Amniotic stem cell (primary cell): ENCODE measurements at places on chromosomes 5 and 9.

GRCh38 chr9:22240619-22241018, 206.0 kb upstream of the DMRTA1 start:
- DNase-seq, result no peak

GRCh38 chr9:125991886-125992529, 244.8 kb downstream of the PBX3 start:
- no peak for DNase-seq

DNA sequence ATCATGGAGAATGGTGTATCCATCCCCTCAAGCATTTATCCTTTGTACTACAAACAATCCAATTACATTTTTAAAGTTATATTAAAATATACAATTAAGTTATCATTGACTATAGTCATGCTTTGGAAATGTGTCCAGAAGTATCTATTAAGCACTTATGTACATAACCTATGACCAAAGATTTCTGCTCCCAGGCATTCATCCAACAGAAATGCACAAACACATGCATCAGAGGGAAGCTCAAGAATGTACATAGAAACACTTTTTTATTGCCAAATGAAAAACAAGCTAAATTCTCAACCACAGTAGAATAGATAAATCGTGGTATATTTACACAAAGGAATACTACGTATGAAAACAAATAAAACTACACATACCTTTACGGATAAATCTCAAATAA, 700.5 kb upstream of the ZNF608 start:
- DNase-seq, result no peak

DNA sequence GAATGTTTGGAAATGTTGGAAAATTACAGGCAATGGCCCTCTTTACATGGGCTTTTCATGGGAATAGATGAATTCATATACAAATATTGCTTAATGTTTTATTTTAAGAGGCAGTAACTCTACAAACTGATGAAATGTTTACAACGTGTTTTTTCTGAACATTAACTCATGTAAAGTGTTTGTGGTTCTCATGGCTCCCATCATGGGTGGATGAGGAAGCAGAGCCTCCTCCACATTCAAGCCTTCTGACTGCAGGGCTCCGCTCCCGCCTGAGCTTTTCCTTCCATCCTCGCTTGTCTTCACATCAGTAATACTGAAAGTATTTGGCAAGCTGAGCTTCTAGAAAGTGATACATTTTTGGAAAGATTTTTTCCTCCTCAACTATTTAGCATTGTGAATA, 204.2 kb downstream of the ARHGAP26 start:
- DNase-seq, result no peak

DNA sequence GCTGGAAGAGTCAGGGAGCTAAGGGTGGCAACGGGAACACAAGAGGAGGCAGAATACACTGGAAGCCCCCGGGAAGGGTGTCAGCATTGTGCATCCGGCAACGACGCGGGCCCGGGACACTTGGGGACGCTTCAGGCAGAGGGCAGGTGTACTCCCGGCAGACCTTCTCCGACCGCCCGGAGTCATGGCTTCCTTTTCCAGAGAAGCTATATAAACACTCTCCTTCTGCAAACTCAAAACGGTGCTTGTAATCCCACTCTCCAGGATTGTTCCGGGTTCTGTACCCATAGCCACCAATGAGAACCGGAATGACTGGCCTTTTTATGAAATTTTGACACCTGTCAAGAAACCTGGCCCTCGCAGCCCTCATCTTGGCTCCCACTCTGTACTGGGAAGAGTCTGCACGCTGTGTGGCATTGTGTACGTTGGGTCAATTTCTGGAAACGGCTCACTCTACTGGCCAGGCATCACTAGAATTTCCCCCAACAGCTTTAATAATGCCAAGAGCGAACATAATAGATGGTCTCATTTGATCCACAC, 462 bp upstream of the MCC start:
- no peak for DNase-seq

DNA sequence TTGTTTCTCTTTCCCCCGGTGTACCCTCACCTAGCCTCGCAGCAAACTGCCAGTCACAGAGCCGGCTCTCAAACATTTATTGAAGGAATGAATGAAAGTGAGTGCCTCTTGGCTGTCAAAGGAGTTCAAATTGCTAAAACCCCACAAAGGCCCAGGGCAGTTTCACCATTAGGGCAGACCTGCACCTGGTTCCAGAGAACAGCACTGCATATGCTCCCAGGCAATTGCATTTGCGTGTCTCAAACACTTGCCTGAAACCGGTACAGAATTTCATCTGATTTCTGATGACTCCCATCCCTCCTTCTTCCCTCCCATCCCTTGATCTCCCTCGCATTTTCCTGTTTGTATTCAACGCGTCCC, 165.6 kb upstream of the ZNF462 start:
- DNase-seq, result no peak

DNA sequence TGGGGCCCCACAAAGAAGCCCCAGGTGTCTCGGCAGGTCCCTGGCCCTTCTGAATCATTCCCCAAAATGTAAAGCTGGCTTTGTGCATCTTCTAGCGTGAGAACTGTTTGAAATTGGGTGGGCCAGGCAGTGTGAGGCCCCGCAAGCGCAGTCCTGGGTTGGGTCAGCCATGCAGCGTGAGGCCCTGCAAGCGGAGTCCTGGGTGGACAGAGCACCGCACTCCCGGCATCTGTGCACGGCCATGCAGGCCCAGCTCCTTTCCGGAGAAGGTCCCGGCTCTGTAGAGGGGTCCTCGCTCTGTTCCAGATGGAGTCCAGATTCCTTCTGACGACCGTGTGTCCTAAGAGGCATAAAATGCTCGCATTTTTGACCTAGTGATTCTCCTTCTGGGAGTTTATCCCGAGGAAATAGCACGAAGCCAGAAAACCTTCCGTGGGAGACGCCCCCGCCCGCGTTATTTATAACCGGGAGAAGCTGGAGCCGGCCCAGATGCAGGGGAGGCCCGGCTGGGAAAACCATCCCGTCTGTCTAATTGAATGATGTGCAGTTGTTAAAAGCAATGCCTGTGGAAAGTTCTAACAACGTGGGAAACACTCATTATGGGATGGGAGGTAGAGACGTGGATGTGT, 19.4 kb upstream of the NOTCH1 start:
- no peak for DNase-seq

DNA sequence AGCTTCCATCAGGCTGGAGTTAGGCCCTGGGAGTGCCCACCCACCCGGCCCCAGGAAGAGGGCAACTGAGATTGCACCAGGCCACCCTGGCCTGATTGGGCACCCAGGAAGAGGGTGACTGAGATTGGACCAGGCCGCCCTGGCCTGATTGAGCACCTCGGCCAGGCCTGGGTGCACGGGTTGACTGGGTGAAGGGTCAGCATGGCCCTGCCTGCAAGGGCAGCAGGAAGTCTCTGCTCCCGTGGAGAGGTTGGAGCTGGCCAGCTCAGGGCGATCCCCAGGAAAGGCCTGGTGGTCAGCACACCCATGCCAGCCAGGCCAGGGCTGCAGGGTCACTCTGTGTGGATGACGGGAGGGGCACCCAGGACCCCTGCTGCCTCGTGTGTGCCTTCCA, 11.8 kb downstream of the ADAMTSL2 start:
- DNase-seq, result no peak

DNA sequence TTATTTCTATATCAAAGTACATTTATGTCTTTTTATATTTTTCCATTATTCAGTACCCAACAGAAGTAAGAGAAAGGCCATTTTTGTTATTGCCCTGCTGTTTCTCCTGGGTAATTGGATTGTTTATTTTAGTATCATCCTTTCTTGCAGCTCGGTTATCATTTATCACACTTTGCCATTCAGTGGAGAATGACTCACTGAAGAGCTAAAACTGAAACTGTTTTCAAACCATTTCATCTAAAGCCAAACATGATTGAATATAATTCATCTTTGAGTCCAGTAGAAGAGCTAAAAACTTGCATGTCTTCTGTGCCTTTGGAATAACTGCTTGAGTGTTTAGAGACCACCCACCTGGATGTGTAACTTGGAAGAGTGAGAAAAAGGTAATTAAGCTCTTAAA, 139.5 kb upstream of the PRDM9 start:
- no peak for DNase-seq

- no peak for DNase-seq
Observed at GRCh38 chr5:15124871-15125568, 253.4 kb upstream of the ANKH start.

DNA sequence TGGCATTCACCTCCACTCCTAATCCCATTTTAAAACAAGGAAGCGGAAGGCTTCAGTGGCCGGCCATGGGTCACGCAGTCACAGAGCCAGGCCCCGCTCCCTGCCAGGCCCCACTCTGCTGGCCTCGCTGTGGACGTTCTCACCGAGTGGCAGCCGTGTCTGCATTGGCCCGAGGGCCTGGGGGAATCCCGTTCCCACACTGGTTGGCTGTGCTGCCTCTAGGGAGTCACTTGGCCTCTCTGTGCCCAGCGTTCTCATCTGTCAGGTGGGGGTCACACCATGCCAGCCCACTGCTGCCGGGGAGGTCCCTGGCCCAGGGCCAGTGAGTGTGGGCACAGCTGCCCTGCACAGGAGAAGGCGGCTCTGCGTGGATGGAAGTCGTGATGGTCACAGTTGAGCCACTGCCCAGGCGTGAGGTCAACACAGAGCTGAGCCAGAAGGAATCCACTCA, 13.4 kb upstream of the SLC9A3 start:
- DNase-seq, result no peak

- DNase-seq, result no peak
Observed at GRCh38 chr5:39189292-39189955, 29.9 kb downstream of the FYB1 start.

GRCh38 chr5:68460147-68460798, 244.7 kb downstream of the PIK3R1 start:
- DNase-seq, result no peak

DNA sequence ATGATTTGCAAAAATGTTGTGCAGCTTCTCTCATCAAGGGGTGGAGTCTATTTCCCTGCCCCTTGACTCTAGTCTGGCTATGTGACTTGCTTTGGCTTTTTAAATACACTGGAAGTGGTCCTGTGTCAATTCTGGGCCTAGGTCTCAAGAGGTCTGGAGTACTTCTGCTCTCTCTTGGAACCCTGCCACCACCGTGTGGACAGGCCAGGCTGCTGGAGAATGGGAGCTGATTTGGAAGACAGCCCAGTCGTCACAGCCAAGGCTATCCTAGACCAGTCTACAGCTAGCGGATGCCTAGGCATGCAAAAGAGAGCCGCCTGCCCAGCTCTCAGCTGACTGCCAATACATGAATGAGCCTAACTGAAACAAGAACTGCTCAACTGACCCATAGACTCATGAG, 56.7 kb upstream of the CLINT1 start:
- no peak for DNase-seq

- DNase-seq, result no peak
Observed at GRCh38 chr9:4197548-4197947, 102.3 kb downstream of the GLIS3 start.

- DNase-seq, result peak; percentile 31
Observed at GRCh38 chr5:104178829-104179456, 616.4 kb upstream of the NUDT12 start.

DNA sequence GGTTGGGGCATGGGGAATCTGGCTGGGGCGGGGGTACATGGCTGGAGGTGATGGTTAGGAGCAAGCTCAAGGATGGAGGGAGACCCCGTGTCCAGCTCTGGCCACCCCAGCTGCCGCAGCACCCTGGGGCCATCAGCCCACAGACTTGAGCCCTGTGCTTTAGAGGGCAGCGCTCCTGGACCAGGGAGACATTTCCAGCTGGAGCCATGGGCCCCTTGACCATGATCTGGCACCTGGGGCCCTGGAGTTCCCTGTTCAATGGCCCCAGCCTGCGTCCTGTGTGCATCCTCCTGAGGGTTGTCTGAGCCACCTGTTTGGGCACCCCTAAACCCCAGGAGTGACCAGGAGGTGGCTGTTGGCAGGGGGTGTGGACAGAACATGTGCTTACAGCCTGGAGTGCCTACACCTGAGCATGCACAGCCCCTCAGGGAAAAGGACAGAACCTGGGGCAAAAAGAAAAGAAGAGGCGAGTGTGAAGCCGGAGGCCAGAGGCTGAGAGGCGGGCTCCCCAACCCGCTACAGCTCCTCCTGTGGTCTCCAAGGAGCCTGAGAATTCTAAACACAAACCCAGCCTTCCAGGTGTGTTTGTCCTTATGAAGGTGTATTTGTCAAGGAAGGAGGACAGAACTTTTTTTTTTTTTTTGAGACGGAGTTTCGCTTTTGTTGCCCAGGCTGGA, 126.7 kb downstream of the C9orf50 start:
- no peak for DNase-seq
